AG09319 (cell line): ENCODE measurements at places on chromosomes 5 and 9.

DNA sequence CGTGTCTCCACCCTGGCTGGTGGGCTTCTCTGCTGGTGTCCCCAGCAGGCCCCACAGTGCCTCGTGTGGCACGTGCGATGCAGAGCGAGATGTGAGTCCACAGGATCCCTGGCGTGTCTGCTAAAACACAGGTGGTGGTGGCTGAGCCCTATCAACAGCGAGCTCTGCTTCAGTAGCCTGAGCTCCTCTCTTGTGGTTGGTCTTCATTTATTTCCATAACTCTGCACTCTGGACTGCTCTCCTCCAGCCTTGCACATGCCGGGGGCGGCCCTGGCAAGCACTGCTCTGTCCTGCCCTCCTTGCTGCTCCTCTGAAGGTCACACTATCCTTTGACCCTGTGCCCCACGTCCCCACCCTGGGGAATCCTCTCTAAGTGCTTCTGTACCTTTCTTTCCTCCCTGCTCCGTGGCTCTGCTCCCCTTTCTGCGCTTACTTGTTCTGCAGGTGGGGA is 59.2 kb downstream of the NSUN2 start:
- no peak for DNase-seq

- no peak for DNase-seq
These were observed 181.2 kb upstream of the DMAC1 start for GRCh38 chr9:7980691-7981289.

DNA sequence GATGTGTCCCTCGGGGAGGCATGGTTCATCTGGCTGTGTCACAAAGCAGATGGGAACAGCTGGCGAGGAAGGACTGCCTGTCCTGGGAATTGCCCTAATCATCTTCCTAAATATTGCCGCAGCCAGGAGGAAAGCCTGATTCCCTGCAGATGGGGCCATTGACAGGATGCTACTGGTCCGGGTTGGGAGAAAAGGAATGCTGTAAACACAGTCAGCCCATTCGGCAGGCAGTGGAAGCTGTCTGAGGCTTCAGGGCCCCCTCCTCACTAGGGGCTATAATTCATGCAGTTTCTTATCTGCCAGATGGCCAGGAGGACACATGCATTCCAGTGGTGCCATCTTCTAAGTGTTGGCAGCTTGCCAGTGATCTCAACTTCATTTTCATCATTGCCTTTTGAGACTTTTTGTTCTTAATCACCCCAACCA is 110.3 kb downstream of the KCNIP1 start:
- no peak for DNase-seq

- no peak for DNase-seq
These were observed 10.3 kb downstream of the TRIM32 start for GRCh38 chr9:116697362-116697761.

GRCh38 chr9:35470894-35471293 is 19.0 kb upstream of the RUSC2 start:
- no peak for DNase-seq

- DNase-seq, result no peak
These were observed 274.7 kb downstream of the GABRB2 start for GRCh38 chr5:161271816-161272215.
